ENCODE measurements at places on chromosomes 3 and 15.
A peak's percentile ranks its signal among the peaks of the same experiment; 100 is the strongest.

DNA sequence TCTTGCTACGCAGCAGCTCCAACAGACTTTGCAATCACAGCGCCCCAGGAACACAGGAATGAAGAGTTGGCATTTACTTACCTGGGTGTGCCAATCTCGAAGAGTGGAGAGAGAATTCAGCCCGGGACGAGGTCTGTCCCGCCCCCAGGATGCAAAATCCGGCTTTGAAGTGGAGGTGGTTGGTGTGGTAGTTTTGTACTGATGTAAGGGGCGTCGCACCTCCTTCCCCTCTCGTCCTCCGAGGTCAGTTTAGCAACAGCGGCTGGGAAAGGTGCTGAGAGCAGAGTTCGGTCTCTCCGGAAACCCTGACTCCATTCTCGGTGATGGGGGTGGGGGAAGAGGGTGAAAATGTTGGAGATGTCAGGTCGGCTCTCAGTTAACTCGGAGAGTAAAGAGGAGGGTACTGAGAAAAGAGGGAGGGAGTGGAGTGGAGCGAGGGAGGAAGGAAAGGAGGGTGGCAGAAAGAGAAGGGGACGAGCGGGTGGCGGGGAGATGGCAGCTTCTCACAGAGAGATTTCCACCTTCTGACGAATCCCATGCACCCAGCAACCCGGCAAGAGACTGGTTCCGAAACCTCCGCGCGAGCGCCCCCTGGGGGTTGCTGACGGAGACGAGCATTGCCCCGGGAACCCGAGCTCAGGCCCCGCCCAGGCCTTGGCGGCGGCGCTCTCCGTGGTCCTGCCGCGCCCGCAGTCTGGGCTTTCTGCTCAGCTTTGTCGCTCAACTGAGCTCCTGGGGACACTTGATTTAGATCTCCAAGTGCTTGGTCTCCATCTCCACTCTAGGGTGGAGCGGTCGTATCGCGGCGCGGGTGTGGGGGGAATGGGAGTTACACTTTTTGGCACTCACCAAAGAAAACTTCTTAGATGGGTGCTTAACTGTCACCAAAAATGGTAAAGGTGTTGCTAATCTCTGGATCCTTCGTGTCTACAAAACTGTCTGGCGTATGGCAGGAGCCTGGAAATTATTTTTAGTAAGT is at the start of gene CPNE4:
CPNE4 (minus strand) TSS at position 529 of the 979 bp plus-strand sequence.
- DNase-seq: peak; percentile 78

GRCh38 chr15:77991029-77991406 is 86.5 kb downstream of the TBC1D2B start:
- no peak for DNase-seq

DNA sequence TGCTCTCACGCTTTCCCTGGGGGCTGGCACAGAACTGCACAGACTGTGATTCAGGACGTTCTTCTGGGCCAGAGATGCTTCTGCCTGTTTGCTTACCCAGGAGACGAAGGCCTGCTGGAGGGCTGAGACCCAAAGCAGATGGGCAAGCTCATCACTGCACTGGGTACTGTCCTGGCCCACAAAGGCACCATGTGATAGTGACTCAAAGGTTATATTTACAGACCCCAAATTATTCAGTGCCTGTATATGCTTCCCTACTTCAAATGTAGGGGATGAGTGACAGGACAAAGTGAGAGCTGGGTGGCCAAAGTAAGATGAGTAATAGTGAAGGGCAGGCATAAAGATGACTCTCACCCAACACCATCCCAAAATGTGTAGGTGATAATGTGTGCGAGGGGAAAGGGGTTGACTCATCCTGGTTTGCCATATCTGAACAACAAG is 127.4 kb downstream of the WDR76 start:
- peak; percentile 58 for DNase-seq

DNA sequence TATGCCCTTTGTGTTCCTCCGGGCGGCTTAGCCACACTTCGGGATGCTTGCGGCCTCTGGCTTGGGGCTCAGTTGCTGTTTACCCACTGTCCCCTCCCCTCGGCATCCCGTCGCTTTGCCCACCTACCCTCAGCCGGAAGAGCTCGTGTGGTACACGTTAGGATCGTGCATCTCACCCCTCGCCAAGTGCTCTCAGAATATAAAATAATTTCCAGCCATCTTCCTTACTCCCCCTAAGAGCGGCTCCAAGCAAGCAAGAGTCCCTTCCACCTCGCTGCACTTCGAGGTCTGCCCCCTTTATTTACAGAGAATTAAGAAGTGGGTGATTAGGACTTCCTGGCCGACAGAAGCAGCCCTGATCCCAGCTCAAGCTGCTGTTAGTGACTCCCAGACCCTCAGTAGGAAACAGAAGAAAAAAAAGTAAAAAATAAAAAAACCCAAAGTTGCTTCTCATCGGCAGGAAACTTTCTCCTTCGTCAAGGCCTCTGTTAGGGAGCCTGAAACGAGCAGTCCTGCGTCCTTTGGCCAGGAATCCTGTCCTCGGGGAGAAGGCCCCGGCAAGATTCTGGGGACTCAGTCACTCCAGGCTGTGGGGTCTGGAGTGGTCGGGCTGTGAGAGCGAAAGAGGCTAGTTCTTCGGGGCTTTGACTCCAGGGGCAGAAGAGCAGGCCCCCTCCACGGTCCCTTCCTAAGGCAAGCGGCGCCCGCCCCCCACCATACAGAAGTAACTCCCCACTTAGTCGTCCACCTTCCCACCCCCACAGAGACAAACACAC is 3.0 kb downstream of the MEIS2 start:
- DNase-seq: peak; percentile 38

GRCh38 chr3:127959873-127960272 is 44.8 kb downstream of the KBTBD12 start:
- DNase-seq: peak; percentile 26

DNA sequence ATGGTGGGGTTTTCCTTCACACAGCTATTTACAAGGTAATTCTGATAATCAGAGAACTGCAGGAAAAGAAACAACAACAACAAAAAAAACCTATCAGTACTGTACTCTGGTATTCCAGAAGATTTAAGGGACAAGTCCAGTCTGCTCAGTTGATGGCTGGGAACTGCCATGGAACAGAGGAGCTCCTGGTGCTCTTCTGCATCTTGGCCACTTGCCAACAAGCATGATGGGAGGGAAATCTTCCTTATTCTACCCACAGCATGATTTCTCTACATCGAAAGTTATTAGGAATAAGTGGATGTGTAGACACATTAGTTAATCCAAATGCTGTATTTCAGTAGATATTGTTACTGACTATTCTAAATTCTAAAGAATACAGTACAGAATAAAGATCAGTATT is 51.7 kb downstream of the RASGRP1 start:
- no peak for DNase-seq

DNA sequence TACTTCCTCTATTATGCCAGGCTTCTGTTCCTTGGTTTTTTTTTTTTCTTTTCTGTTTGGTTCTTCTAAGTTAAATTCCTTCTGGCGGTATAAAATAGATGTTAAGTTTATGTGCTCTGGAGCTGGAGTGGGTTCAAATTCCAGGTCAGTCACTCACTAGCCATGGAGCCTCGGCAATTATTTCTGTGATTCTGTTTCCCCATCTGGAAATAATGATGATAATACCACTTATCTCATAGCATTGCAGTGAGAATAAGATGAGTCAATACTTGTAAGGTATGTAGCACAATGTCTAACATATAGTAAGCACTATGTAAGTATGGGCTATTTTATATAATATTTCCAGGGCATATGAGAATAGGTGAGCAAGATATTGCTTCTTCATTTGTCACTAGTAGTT is 33.2 kb upstream of the ZDHHC23 start:
- DNase-seq: peak; percentile 95

DNA sequence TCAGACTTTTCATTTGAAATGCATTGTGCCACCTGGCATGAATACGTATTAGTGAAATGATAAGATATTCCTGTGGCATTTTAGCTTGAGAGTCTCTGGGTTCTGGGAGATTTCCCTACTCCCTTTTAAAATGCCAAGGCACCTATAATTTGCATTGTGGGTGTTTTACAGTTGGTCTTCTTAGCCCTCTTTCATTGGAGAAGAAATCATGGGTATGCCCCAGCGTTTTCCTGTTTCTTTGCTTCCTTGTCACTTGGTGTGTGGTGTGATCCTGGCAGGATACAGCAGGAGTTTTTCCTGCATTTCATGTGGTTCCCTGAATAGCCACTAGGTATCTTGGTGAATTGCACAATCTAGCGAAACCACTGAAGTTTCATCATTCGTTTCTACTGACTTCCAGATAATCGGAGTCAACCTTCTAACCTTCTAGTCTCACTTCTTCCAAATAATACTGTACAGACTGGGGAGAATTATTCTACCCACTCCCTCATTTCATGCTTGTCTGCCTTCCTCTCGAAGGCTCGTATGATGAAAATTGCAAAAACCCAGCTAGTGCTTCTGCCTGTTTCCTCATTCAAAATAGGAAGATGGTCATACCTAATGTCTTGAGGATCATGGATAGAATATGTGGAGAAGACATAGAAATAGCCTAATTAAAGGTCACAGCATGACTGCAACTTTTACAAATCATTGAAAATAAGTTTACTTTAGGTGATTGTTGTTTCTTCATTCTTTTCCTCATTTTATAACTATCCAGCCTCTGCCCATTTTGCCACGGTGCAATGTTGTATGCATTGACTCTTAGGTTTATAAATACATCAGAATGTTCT is 2.6 kb downstream of the BHLHE40 start:
- peak; percentile 73 for DNase-seq

DNA sequence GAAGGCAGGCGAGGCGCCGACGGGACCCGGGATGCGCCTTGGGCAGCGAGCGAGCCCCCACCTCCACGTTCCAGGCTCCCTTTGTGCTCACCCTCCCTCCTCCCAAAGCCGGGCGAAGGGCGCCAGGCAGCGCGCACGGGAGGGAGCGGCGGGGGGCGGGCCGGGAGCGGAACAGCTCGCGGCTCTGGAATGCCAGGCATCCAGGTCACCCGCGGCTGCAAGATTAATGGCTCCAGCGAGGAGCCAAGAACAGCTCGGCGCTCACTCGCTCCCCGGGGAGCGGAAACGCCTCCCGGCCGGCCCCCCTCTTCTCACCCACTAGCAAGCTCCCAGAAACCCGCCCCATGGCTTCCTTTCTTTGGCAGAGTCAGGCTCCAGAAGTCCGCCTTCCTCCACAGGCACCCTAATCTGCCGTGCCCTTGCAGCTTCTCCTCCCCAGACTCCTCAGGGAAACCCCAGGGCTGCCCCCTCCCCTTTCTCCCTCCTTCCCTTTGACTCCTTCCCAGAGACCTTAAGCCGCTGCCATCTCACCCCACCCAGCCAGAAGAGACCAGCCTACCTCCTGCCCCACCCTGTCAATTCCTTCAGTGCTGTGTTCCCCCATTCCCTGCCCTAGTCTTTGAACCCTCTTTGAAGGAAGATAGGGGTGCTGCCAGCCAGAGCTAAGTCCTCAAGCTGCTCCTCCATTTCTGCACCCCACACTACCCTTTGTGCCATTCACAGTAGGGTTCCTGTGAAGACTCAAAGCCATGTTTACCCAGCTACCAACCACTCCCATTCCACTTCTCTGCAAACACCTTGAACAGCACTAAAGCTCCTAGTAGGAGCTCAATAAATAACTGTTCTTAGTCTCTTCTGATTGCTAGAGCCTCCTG is 9.9 kb downstream of the AMOTL2 start:
- DNase-seq: peak; percentile 99

DNA sequence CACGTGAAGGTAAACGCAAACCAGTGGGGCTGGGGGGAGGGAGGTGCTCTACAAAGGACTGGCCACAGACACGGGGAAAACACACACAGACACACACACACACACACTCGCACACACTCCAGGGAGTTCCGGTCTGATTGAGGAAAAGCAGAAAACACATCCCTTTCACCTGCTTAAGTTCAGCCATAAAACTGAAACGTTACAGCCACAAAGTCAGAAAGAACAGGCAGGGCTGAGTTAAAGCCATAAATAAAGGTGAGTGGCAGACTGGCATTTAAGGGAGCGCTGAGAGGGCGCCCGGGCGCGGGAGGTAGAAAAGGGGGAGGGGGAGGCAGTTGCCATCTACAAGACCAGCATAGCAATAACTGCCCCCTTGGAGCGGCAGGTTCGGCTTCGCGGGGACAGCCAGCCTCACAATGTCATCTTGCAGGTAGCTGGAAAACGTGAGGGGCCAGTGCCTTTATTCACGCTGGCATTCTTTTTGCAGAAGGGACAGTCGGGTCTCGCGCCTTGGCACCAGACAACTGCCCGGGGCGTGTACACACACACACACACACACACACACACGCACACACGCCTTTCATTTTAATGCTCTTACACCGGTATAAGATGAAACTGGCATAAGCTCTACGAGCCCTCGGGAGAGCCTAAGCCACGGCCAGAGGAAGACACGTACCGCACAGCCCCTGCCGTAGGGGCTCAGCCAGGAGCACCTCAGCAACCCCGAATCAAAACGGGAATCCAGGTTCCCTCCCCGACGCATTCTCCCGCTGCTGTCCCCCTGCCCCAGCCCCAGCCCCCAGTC is 866 bp downstream of the TNIK start:
- peak; percentile 24 for DNase-seq

DNA sequence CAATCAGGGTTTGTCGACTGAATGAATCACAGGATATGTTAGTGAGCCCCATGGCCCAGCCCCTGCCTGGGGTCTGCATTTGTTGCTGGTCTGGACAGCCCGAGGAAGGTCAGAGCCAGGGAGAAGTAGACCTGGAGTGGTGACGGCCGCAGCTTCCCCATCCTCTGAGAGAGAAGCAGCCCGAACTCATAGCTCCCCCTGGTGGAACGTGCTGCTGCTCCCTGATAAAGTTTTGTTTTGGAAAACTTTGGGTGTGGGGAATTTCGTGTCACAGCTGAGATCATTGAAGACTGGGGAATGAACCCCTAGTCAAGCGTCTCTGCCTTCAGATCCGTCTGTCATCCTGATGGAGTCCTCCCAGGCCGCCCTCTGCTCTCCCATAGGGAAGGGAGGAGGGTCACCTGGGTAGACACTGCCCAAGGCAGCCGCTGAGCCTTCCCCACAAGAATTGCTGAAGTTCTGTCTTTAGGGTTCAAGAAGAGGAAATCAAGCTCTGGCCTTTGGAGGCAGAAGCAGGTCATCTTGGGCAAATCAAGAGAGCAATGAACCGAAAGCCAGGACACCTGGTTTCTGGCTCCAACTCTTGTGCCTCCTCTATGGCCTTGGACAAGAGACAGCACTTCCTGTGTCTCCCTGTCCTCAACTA is 60.5 kb downstream of the GLDN start:
- peak; percentile 36 for DNase-seq

GRCh38 chr3:69161587-69162307 is 39.4 kb upstream of the LMOD3 start:
- peak; percentile 46 for DNase-seq

- DNase-seq: no peak
Measured at GRCh38 chr3:20540066-20540465, 354.1 kb upstream of the SGO1 start.

DNA sequence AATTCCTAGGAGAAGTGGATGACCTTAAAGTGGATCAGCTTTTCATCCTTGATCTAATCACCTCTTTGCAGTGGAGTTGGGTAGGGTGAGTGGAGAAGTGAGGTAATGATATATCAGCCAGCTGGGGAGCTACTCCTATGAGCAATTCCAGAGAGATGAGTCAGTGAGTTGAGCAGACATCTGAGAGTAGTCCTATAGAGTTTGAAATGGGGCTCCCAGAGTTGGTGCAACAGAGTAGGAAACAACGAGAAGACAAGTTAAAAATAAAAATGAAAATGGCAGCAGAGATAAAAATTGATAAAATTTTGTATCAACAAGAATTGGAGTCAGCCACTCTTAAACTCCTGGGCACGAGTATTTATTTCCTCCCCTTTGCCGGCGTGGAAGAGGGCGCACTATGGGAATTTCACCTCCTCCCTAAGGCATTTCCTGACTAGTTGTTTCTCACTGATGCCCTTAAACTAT is 150.8 kb upstream of the DPH6 start:
- DNase-seq: peak; percentile 89

Measured in fibroblast of skin of right biceps (primary cell).